ENCODE measurements at places on chromosomes 11 and 22.

GRCh38 chr11:121291319-121291718 is 1.3 kb upstream of the SC5D start:
- DNase-seq: no peak

- no peak for DNase-seq
Measured at GRCh38 chr22:42328130-42328783, 57.8 kb upstream of the TCF20 start.

GRCh38 chr11:86758171-86758570 is 42.2 kb upstream of the PRSS23 start:
- no peak for DNase-seq

DNA sequence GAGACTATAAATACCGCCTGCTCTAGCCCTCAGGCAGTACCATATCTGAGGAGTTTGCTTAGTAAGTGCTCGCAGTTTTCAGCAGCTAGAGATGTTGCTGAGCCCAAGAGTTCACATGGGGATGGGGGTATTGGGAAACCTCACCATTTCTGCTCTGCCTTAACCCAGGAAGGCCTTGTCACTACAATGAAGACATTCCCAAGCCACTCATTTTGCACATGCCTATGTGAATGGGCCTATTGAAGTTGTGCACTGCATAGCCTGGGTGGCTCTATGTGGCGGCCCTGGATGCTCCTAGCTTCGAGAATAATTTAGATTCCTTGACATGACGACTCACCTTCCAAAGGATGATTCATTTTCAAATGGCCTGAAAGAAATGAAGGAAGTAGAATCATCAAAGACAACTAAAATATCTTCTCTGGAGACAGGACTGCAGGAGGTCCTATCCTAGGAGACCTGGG is 163.4 kb downstream of the ADAMTS15 start:
- DNase-seq: no peak

DNA sequence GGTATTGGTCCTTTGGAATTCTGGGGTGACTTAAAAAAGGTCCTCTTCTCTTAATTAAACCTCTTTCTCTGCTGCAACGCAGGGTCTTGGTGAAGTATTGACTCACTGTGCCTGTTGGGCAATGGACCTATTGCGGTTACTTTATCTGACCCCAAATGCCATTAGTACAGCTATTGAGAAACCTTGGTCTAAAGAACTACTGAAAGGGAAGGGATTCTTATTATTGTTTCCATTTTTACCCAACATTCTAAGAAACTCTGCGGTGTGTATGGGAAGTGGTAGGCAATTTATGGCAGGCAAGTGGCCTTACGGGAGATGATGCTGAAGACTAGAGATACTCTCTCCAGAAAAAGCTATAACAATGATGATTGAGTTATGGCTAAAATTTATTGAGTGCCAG is 12.5 kb downstream of the SLC6A5 start:
- DNase-seq: no peak

- no peak for DNase-seq
Measured at GRCh38 chr11:116950210-116950609, 112.8 kb upstream of the APOA1 start.

DNA sequence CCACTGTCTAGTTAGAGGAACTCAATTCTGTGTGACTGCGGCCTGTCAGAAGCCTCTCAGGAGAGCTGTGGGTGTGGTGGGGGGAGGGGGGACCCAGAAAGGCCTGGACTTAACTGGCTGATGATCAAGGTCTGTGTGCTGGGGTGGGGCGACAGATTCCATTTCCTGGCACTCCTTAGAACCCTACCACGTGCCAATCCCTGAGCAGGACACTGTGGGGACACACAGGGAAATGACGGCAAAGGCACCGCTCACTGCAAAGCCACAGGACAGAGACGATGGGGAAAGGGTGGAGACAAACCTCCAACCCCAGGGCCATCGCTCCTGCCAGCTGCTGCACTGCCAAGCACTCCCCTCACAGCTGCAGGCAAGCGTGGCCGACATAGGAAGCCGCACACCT is 58.4 kb upstream of the BID start:
- DNase-seq: no peak

- DNase-seq: no peak
Measured at GRCh38 chr11:17129003-17129402, 51.5 kb upstream of the RPS13 start.

Data from HAP-1 (cell line).